ENCODE measurements at places on chromosomes 7 and 10.

DNA sequence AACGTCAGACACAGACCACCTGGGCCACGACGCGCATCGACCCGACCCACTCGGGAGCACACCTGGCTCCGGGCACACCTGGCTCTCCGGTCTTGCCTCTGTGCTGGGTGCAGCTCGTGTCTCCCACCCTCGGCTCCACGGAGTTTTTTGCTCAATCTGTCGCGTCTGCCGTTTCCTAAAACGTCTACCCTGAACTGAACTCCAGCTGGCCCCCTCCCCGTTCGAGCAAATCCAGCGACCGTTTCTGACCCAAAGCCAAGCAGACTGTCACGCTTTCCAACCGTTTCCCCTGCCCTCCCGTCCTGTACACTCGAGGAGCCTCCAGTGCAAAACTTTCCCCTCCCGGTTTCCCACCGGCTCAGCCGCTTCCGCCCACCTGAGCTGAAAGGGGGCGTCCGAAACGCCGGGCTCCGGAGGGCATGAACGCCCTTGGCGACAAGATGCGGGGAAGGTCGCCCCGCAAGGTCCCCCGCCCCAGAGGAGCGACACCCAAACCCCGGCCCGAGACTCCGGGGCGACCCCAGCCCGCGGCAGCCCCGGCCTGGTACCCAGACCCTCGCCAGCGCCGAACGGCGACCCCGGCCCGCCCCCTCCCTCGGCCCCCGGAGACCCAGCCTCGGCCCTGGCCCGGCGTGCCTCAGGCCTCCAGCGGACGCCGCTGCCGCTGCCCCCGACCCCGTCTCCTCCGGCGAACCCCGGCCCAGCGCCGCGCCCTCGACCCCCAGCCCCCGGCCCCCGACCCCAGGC is 557 bp downstream of the CYTH3 start:
- no peak for DNase-seq

- DNase-seq, result no peak
Observed at GRCh38 chr7:4175346-4175973, 506.6 kb upstream of the FOXK1 start.

DNA sequence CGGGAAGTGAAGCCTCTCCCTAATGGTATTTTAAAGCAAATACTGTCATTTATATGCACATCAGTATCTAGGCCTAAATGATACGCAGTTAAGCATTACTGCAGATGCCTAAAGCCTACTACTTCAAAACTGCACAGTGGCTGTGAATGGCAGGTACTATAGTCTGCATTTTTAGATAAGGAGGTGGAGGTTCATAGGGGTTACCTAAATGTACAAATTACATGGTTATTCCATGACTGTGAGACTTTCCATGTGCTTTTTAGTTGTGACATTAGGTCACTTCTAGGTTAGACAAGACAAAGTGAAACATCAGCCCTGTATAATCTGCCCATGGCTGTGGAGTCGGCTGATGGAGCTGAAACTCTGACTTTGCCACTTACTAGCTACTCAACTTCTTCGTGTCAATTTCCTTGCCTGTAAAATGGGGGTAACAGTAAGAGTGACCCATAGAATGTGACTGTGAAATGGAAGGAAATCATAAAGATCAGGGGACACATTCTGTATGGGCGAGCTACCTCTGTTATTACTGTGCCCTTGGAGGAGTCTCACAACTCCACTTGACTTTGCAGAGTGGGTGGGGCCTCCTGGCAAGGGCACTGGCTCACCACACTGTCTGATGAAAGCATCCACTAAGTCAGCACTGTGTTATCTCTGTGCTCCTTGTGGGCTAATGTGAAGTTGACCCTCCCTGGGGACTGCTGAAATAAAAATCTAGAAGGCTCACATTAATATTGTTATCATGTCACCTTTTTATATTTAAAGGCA is 239.4 kb downstream of the TNS3 start:
- DNase-seq, result no peak

- no peak for DNase-seq
Observed at GRCh38 chr7:33630359-33630758, 275.0 kb upstream of the BMPER start.

GRCh38 chr10:274866-275265 is 139.6 kb downstream of the ZMYND11 start:
- DNase-seq, result no peak

GRCh38 chr7:93980744-93981479 is 23.2 kb downstream of the BET1 start:
- DNase-seq, result no peak

GRCh38 chr10:62755662-62756653 is 48.6 kb upstream of the ADO start:
- no peak for DNase-seq

- no peak for DNase-seq
Observed at GRCh38 chr7:123537026-123537642, 2.7 kb upstream of the IQUB start.

- DNase-seq, result no peak
Observed at GRCh38 chr7:8785081-8785480, 351.7 kb downstream of the NXPH1 start.

- DNase-seq, result no peak
Observed at GRCh38 chr7:81657551-81657950, 112.3 kb downstream of the HGF start.

- no peak for DNase-seq
Observed at GRCh38 chr10:34702093-34702937, 112.8 kb downstream of the PARD3 start.

DNA sequence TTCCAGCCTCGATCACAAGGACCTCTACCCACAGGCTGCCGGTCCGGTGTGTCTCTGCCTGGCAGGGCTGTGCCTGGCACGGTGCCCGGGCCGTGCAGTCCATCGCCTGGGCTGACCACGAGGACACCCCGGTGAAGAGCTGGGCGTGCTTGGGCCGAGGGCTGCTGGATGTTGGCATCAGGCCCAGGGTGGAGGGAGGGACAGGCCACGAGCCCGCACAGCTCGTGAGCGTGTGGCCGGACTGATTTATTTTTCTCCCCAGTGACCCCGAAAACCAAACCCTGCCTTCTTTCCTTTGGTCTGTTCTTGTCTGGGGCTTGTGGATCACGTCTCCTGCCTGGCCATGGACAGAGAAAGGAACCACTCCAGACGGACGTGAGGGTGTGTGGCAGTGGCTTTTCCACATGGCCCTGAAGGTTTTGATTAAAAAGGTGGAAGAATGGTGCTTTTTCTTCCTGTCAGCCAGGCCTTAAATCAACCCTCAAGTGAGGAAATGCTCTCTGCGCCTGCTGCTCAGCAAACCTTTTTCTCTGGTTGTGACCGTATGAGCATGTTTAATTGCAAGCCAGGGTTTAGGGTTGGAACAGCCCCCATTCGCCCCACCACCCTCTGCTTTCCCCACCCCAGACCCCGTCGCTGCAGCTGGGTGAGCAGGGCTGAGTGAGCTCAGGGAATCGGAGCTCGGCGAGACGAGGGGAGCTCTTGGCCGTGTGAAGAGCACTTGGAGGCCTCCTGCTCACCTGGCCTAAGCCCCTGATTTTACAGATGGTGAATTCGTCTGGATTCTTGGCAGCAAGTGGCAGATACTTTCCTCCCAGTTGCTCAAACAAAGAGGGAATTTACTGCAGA is 130.1 kb downstream of the RGS10 start:
- DNase-seq, result no peak

- no peak for DNase-seq
Observed at GRCh38 chr10:100223879-100224278, 5.5 kb downstream of the CHUK start.

GRCh38 chr7:83484266-83484665 is 164.7 kb downstream of the SEMA3E start:
- DNase-seq, result no peak

- no peak for DNase-seq
Observed at GRCh38 chr7:5218564-5219360, 28.7 kb downstream of the WIPI2 start.

DNA sequence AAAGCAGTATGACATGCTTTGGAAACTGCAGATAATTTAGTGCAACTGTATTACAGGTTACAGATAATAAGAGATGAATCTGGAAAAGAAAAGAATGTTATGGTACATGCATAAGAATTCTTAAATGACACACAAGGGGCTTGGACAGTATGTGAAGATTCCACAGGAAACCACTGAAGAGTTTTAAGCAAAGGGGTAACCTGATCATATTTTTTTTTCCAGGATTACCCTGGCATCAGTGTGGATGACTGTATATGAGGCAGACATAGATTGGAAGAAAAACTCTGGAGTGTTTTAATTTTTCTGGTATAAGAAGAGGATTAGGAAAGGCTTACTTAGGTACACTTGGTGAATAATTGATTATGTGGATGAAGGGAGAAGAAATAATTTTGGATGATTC is 8.1 kb downstream of the TFPI2 start:
- no peak for DNase-seq

GRCh38 chr7:73894733-73895551 is 34.0 kb downstream of the TMEM270 start:
- DNase-seq, result no peak

DNA sequence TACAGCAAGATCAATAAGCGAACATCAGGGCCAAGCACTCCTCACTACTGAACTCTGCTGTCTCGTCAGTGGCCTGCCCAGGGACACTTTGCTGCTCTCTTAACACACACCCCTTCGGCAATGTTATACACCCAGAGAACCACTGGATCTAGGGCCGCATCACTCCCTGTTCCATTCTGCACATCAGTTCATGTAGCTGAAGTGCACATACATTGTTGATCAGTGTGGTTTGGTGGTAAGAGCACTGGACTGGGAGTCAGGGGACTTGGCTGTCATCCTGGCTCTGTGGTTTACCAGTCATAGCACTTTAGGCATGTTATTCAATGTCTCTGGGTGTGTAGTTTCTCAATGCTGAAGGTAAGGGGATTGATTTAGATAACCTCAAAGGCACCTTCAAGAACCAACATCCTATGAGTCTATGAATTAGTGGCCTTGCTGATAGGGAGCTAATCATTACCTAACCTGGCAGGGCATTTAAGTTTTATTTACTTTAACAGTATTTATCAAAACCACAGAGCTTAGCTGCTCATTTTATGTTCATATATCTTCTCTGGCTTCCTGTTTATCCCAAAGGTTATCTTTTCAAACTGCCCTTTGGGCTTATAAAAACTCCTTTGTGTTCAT is 24.8 kb downstream of the DUSP5 start:
- DNase-seq, result no peak

GRCh38 chr10:126519992-126520391 is 131.7 kb upstream of the ADAM12 start:
- no peak for DNase-seq

GRCh38 chr10:3782451-3783315 is 2.3 kb downstream of the KLF6 start:
- DNase-seq, result peak; percentile 60
